Non-pigmented ciliary epithelial cell (primary cell): ENCODE measurements at places on chromosomes 11 and 22.

- DNase-seq = no peak
Measured at GRCh38 chr22:29225422-29226090, 19.9 kb downstream of the EMID1 start.

DNA sequence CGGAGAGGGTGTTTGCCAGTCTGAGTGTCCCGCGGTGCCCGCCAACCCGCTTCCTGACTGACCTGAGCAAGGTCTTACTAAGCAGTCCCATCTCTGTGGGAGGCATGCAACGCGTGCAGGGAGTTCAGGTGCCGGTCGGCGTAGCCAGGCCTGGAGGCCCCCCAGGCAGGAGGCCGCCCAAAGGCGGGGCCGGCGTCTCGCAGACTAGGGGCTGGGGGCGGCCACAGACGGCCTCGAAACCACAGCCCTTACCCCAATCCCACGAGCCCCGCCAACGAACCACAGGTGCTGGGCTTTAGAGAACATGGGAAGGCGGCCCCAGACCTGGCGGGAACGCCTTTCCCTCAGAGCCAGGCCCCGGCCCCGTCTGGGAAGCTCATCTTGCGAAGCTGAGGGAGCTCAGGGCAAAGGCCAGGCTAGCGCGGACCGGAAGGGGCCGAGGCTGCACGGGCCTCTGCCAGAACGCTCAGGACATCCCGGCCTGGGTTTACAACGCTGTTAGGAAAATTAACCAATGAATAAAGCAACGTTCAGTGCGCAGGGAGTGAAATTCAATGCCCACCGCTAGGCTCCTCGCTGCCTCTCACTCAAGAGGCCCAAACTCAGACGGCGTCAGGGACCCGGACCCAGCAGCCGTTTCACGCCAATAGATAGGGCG lies 2.1 kb upstream of the MTFP1 start:
- DNase-seq = no peak

DNA sequence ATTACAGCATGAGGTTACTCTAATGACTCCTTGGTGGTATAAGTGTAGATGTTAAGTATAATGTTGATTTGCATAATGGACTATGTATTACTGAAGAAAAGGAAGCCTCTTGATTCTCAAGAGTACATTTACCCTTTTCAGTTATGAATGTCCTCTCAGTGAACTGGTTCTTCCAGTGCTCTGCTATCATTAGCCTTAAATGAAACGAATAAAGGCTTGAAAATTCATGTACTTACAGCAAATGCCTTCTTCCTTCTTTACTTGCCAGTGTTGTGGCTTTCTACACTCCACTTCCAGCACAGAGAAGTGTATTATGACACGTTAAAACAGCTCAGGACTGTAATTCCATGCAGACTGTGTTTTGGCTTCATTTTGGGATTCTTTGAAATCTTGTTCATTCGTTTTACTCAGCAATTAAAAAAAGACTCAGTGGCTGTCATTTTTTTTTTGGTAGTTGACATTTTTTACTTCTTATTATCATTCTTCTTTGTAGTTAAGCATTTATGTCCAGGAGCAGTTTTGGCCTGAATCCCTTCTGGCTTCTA lies 96.9 kb downstream of the MTMR3 start:
- no peak for DNase-seq

DNA sequence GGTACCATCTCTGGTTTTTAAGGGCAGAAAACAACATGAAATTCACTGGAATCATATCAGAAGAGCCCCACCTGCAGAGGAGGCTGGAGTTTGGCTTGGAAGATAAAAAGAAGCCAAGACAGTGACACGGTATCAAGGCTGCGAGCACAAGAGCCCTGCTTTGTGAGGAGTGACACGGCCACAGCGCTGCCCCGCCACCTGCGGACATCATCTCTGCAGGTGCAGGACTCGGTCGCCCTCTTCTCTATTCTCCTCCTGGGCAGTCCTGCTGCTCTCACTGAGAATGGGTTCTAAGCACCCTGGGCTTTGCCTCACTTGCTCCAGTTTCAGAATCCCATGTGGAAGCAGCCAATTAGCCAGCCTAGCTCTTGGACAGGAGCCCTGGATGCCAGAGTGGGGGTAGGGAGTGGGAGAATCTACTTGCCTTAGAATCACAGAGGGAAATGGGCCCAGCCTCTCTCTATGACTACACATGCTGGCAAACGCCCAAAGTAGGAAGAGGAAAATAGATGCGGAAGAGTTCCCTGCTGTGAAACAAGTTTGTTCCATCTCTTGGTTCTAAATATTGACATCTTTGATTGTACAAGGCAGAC lies 17.1 kb downstream of the APOL4 start:
- DNase-seq = no peak

DNA sequence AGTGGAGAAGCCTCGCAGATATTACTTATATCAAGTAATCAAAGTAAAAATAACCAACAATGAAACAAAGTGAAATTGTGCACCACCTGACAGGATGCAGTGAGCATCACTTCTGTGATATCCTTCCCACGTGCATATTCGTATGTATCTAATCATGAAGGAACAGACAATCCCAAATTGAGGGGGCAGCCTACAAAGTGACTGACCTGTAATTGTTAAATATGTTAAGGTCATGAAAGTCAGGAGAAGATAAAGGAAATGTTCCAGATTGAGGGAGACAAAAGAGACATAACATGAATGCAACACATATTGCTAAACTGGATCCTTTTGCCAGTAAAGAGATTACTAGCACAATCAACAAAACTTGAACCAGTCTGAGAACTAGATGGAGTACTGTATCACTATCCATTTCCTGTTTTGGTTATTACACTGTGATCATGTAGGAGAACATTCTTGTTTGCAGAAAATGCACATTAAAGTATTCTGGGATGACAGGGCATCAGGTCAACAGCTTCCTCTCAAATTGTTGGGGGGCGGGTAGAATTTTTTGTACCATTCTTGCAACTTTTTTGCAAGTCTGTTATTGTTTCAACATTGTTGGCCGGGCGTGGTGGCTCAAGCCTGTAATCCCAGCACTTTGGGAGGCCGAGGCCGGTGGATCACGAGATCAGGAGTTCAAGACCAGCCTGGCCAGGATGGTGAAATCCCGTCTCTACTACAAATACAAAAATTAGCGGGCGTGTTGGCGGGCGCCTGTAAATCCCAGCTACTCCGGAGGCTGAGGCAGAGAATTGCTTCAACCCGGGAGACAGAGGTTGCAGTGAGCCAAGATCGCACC lies 2.0 kb downstream of the SBF2 start:
- no peak for DNase-seq

DNA sequence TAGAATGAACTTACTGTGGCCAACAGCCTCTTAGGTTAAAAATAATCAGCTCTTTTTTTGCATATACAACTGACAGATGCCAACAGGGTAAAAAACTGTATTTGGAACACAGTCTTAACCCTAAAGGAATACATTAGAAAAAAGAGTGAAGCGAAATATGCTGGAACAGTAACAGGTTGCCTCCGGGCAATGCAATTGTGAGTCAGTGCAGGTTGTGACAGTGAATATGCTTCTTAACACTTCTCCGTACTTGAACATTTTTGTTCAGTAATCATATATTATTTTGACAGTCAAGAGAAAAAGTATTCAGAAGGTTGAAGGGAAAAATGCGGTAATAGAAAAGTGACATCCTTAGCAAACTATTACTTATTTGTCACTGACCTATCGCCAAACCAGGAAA lies 98.5 kb downstream of the DBX1 start:
- DNase-seq = no peak

DNA sequence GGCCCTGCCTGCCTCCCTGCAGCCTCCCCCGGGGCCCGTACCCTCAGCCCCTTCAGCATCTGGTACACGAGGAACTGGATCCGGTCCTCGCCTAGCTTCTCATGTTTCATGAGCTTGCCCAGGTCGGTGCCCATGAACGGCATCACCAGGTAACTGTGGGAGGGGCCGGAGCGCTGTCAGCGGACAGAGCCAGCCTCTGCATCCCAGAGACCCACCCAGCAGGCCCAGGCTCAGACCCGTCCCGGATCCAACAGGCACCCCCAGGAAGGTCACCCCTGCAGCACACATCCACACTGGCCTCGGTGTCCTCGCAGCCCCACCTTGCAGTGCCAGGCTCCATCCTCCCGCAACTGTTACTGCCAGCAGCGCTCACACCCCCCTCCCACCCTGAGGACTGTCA lies 4.4 kb downstream of the MAPK12 start:
- DNase-seq = no peak

GRCh38 chr11:75013051-75013450 lies 24.3 kb downstream of the NEU3 start:
- DNase-seq = no peak

GRCh38 chr22:31272522-31273446 lies 19.5 kb downstream of the PIK3IP1 start:
- DNase-seq = no peak

DNA sequence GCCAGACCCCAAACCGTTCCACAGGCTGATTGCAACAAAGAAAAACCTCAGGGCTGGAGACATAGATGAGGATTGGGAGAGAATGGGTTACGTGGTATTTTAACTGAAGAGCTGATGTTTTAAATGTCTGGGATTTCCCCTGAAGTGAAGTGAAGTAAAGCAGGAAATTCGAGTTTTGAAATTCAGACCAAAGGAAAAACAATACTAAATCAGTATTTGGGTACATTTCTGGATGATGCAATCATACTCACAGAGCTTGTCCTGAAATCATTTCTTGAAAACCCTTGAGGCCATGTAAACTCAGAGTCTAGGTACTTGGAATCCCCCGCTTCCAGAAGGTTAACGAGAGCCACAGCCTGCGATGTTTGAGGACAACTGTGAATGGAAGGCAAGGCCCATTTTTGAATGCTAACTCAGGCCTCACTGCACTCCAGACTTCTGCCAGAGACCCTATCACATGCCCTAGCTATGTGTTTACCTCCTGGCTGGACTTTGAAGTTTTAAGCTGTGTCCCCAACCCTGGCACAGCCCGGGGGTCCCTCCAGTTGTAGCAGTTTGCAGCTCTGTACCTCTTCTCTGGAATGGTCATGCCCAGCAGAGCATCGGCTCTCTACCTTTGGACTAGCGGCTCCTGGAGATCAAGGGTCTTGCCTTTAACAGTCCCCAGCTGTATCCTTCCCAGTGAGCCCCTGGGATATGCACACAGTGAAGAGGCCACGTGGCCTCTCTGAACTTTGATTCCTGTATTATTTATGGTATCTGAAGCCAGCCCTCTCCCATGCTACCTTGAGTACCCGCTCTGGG lies 5.4 kb upstream of the FTH1 start:
- peak; percentile 65 for DNase-seq

- no peak for DNase-seq
Measured at GRCh38 chr11:134579724-134580609, 167.9 kb upstream of the B3GAT1 start.

- no peak for DNase-seq
Measured at GRCh38 chr11:27916541-27917100, 191.3 kb downstream of the KIF18A start.

DNA sequence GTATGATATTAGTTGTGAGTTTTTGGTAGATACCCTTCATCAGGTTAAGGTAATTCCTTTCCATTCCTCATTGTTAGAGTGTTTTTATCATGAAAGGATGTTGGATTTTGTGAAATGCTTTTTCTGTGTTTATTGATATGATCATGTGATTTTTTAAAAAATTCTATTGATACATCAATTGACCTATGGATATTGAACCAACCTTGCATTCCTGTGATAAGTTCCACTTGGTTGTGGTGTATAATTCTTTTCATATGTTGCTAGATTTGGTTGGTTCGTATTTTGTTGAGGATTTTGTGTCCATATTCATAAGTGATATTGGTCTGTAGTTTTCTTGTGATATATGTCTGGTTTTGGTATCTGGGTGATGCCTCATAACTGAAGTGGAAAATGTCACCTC lies 6.7 kb downstream of the ANKRD13D start:
- DNase-seq = no peak

DNA sequence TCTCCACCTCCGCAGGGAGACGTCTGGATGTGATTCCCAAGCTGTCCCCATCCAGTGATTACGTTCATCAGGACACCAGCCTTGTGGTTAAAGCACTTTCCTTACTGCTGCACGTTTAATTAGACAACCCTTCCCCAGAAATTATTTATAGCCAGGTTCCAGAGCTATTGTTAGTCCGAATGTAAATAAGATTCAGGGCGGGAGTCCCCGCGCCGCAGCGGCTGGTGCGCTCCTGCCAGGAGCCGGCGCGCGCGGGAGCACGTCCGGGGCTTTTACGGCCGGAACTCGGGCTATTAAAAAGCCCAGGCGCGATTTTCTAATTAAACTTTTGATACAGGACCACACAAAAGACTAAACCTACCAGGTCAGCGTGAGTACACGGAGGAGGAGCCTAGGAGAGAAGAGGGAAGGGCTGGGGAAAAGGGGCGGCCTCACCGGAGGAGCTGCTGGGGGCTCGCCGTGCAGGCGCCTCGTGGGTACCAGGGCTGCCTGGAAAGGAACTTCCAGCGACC lies 538.3 kb downstream of the OPCML start:
- no peak for DNase-seq

- no peak for DNase-seq
Measured at GRCh38 chr11:18987454-18988231, 48.4 kb upstream of the MRGPRX1 start.

GRCh38 chr11:108597736-108598355 lies 4.3 kb upstream of the EXPH5 start:
- no peak for DNase-seq

GRCh38 chr11:72085621-72086351 lies 5.1 kb downstream of the LRRC51 start:
- DNase-seq = no peak

DNA sequence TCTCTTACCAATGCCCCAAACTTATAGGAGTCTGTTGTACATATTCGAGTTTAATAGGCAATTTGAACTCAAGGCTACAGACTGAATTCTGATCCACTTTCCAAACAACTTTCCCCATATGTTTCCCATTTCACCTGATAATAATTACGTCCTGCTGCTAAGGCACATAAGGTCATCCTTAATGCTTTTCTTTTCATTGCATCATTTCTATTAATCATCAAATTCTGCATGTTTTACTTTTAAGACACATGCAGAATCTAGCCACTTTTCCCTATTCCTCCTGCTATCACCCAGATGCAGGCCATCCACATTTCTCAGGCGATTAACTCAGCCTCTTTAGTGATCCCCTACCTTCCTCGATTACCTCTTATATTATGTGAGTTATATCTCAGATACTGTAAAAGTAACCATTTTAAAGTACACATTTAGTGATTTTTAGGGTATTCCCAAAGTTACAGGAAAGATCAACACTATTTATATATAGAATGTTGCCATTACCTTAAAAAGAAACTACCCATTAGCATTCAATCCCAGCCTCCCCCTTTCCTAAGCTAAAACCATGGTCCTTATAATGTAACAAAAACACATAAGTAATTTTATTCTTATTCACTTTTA lies 14.9 kb downstream of the XKR3 start:
- no peak for DNase-seq

- DNase-seq = no peak
Measured at GRCh38 chr11:25775603-25776002, 556.3 kb upstream of the ANO3 start.

GRCh38 chr11:762421-763072 lies 14.7 kb downstream of the GATD1 start:
- DNase-seq = no peak

- no peak for DNase-seq
Measured at GRCh38 chr11:72924568-72925190, 110.5 kb downstream of the ATG16L2 start.
